HAP-1 (cell line): ENCODE measurements at places on chromosomes 3 and 15.

- DNase-seq = no peak
Observed at GRCh38 chr3:186915806-186916796, 14.2 kb upstream of the ST6GAL1 start.

GRCh38 chr3:16707260-16707659 is 102.0 kb upstream of the DAZL start:
- DNase-seq = no peak

DNA sequence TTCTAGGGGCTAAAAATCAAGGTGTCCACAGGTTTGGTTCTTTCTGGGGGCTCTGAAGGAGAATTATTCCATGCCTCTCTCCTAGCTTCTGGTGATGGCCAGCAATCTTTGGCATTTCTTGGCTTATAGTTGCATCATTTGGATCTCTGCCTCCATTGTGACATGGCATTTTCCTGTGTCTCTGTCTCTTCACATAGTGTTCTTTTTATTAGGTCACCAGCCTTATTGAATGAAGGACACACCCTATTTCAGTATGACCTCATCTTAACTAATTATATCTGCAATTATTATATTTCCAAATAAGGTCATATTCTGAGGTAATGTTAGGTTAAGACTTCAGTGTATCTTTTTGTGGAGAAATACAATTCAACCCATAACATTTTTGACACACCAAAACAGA is 3.2 kb upstream of the GBE1 start:
- no peak for DNase-seq

DNA sequence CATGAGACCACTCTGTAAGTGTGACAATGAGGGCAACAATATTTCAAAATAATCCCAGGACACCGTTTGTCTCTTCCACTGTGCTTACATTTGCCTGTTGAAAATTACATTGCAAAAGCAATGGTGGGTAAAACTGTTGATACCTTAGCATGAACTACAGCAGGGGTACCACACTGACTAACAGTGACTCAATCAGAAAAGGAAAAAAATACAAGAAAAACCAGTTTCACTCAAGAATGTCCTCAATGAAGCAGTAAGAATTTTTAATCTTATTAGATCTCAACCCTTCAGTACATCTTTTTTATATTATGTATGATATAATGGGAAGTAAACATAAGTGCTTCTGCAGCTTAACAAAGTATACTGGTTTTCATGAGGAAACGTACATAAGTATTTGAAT is 1.6 kb upstream of the CCDC54 start:
- no peak for DNase-seq

DNA sequence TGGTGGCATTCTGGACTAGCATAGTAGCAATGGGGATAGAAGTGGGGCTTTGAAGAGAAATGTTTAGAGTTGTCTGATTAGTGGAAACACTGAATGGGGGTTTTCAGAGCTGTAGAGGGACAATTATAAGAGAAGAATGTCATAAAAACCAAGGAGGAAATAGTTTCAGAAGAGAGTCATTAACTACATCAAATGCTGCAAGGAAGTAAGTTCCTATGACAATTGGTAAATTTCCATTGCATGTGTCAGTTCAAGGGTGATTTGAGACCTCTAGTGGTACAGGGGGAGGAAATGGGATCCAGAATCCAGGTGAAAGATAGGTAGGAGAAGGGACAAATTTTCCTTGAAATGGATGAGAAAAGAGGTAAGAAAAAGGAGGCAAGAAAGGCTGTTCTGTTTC is 68.3 kb upstream of the TBC1D5 start:
- DNase-seq = no peak

GRCh38 chr3:154844863-154845262 is 235.3 kb upstream of the MME start:
- DNase-seq = no peak

DNA sequence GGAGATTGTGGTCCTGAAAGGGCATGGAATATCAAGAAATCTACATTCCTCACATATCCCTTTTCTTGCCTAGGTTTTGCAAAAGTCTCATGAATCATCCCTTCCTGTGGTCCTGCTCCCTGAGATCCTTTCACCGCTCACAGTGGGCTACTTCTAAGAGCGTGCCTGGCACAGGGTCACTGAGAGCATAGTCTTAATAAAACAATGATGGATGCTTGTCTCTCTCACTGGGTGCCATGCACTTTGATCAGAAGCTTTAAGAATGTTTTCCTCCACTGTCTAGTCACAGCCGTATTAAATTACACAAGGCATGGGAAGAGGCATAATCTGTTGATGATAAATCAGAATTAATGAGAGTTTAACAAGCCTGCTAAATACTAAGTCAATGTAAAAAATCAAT is 269.7 kb upstream of the ATP10A start:
- DNase-seq = no peak

DNA sequence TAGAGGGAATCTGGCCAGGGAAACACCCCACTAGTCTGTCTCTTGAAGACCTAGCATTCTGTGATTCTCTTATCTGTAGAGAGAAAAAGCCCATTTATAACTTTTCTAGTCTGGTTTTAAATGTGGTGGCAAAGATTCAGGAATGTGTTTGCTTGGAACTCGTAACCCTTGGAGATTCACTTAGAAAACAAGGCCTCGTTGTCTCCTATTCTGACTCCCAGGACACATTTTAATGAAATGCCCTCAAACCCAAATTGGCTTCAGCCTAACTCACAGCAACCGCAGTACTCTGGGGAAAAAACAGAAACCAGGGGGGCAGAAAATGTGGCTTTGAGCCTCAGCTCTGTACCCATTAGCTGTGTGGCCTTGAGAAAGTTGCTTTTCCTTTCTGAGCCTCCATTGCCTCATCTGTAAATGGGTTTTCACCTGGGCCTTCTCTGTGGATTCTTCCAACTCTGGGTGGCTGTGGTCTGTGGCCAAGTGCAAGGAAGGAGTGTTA is 36.5 kb downstream of the RPLP1 start:
- no peak for DNase-seq

DNA sequence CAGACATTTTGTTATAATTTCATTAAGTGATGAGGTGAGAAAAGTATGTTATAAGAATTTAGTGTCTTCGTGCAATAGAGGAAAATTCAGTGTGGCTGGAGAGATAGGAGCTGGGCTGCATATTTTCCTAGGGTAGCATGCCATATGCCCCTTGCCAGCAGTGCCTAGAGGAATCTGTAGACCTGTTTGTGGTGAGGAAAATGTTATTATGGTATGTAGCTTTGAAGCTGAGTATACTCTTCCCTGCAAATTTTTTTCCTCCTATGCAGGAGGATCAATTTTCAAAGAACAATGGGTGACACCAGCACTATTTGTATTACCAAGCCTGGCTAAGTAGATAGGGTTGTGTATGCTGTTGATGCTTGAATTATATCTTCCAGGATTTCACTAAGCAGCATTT is 200.6 kb downstream of the EDEM1 start:
- DNase-seq = no peak

- DNase-seq = peak; percentile 23
Observed at GRCh38 chr3:112770032-112770626, 76.5 kb downstream of the CD200R1L start.
